ENCODE measurements at places on chromosomes 5 and 9.

DNA sequence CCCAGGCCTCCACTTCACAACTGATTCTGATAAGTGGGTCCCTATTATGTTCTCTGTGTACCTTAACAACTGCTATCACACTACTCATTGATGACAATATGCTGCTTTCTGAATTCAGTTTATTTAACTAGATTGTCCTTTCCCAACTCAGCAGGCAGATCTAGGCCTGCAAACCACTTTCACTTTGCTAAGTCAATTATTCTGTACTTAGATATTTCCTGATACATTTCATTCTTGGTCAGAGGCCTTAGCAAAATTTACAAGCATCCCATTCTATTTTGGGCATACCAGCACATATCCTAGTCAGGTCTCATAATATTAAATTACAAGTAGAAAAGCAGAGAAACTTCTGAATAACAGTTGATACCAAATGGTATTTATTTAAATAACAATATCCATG, 235.7 kb upstream of the HAPLN1 start:
- DNase-seq, result no peak

- DNase-seq, result no peak
Observed at GRCh38 chr5:30343707-30344106, 849.8 kb upstream of the CDH6 start.

- no peak for DNase-seq
Observed at GRCh38 chr9:74122661-74123060, 374.5 kb upstream of the RORB start.

- DNase-seq, result no peak
Observed at GRCh38 chr5:32589942-32590869, 4.8 kb downstream of the SUB1 start.

DNA sequence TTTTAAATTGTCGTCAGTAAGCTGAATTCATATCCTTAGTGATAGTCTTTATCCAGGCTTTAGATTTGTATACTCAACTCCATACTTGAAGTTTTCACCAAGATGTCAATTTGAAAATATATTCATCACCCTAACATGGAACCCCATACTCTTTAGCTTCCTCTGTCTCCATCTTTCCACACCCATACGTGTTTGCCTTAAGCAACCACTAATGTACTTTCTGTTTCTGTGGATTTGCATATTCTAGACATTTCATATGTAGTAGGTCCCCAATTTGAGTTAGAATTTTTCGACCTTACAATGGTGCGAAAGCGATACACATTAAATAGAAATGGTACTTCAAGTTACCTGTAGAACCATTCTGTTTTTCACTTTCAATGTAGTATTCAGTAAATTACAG, 65.2 kb downstream of the NSD1 start:
- no peak for DNase-seq

GRCh38 chr5:112004867-112005622, 248.1 kb upstream of the NREP start:
- DNase-seq, result no peak

DNA sequence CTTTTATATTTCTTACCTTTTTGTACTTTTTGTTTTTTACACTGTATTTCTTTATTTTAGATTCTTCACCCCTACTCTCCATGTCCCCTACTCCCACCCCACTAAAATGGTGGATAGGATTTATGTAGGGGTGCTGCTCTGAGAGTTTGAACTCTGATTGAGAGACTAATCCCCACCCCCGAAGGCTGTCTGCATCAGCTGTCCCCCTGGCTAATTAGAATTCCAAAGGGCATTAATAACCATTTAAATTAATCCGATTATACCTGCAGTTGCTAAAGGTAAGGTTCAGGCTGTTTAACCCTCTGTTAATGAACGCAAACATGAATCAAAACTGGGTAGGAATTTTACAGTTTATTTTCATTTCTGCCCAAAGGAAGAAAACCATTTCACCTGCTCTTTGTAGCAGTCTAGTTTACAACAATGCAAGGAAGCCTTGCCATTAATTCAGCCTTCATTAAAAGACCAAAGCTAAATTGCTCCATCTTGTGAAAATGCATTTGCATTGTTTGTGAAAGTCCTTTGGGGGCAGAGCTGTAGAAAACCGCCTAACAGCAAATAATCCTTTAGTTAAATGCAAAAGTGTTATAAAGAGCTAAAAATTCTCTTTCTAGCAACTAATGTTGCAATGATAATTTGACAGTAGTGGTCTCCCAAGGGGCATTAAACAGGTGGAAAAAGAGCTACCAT, 71.2 kb downstream of the ZCCHC7 start:
- no peak for DNase-seq

DNA sequence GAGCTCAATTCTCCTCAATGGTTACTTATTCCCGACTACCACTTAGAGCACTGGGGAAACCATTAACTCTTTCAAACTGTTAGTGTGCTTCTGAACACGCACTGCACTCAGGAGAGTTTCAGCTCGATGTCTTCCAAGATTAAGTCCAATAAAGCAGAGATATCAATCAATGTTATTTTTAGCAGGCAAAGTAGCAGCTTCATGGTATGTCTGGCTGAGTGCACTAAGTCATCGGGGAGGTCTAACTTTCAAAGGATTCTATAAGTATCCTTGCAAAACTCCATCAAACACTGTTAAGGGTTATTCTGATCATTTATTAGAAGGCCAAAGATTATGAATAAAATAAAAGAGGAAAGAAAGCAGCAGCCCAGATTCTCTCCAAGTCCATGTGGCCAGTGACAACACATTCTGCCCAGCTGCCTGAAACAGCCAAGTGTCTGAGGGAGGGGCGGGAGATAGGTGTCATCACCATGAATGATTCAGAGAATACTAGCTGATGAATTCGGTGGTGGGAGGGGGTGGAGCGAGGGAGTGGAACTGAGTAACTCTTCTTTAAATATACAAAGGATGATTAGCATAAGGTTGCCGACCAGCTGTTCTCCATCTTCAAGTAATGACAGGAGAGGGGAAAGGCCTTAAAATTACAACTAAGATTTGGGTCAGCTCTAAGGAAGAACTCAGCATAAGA, 21.3 kb downstream of the NREP start:
- DNase-seq, result no peak

- DNase-seq, result no peak
Observed at GRCh38 chr5:15748266-15748665, 248.3 kb downstream of the FBXL7 start.

DNA sequence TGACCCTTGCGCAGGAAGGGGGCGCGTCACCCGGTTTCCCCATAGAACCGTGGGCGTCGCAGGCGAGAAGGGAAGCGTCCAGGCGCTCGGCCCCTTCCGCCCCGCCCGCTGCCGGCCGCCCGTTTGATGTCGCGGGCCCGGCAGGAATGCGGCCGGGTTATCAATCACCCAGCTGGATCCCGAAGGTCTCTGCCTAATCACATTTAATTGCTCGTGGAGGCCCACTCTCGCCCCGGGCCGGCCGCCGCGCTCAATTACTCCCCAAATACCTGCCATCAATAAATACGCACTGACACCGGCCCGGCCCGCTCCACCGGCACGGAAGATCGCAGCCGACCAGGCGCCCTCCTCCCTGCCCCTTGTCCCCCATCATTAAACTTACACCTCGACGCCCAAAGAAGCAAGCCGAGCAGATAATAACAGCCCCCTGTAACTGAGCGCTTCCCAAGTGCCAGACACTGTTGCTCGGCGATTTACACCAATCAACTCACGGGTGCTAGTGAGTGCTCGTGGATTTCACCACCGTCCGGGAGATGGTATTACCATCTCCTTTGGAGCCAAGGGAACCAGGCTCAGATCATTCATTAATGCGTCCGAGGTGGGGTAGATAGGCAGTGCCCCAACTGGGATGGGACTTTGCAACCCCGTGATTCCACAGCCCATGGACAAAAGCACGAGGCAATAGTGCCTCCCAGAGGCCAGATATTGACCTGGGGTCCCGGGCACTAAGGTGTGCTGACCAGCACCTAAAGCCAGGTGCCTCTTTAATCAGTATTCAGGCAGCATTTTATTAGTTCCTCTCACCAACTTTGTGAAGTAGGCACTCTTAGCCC, 11.3 kb downstream of the MSX2 start:
- no peak for DNase-seq

GRCh38 chr5:140214831-140215230, 39.8 kb downstream of the CYSTM1 start:
- no peak for DNase-seq

DNA sequence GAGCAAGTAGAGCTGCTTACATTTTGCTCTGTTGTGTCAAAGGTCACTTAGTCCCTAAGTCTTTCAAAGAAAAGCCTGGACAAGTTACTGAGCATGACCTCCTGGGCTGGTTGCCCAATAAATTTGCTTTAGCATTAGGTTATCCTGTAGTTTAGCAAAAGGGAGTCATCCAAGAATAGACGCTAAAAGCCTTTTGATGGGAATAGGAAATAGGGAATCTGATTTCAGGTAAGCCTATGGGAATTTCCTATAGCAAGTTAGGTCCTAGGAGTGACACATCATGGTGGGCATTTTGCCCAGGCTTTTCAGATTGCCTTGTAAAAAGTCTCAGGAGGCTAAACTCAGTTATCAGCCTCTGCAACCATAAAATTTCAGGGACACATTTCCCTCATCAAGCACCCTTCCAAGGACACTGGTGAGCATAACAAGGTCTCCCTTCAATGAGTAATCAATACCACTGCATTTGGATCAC, 67.6 kb upstream of the RANBP3L start:
- DNase-seq, result no peak

GRCh38 chr9:134363450-134363849, 37.2 kb downstream of the RXRA start:
- no peak for DNase-seq

- DNase-seq, result no peak
Observed at GRCh38 chr5:133942614-133943474, 25.6 kb downstream of the C5orf15 start.

DNA sequence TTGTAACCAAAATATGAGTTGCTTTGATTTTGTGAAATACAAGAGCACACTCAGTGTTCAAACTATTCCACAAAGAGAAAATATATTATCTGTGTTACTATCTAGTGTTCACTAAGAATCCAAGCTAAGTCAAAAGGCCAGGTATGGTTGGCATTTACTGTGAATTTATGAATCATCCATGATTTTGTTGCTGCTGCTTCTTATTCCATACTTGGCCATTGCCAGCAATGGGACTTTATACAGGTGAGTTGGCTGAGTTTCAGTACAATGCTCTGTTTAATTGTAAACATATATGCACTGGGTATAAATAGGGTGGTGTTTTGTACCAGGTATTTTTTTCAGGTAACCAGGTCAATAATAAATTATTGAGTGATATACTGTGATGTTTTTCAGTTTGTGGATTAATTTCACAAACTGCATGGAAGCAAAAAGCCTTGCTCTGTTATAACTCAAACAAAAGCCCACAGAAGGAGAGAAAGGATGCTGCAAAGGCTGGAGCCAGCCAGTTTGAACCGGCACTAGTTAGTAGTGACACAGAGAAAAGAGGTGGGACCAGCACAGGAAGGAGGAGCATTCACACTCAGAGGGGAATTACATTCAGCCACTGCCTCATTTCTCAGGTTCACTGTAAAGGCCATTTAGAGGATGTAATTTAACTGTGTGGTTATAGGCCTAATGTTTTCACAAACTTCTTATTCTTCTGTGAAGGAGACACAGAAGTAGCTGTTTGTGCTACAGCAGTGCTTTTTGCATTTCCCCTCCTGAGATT, 381.8 kb downstream of the ADGRV1 start:
- no peak for DNase-seq

DNA sequence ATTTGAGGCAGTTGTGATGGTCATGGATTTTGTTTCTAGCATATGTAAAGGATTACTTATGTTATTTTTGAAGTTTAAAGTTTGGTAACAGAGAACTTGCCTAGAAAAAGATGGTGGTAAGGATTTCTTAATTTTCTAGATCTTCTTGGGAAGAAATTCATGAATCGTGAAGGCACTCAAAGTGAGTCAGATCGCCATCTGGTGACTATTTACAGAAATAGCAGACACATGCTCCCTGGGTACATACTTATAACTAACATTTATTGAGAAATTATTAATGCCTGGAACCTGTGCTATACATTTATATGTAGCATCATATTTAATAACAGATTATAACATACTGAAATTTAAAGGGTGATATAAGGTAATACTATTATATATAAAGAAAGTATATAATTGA, 299.7 kb downstream of the IZUMO3 start:
- no peak for DNase-seq

- no peak for DNase-seq
Observed at GRCh38 chr5:61311836-61312808, 19.9 kb upstream of the ZSWIM6 start.

DNA sequence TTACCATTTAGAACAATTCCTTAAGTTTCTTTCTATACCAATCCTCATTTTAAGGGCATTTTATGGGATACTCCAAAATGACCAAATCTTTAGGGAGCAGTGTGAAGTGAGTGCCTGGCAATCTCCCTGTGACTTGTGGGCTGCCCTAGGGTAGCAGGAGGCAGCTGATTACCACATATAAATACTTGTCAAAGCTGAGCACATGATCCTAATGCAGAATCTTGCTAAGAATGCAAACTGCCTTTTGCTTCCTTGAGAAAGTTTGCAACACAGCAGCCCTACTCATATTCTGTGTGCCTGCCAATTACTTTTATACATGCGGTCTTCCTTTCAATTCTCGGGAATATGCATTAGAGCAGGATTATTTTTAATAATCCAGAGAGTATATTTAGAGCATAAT, 18.2 kb upstream of the NREP start:
- DNase-seq, result no peak

- DNase-seq, result no peak
Observed at GRCh38 chr5:31169379-31169778, 24.1 kb upstream of the CDH6 start.

DNA sequence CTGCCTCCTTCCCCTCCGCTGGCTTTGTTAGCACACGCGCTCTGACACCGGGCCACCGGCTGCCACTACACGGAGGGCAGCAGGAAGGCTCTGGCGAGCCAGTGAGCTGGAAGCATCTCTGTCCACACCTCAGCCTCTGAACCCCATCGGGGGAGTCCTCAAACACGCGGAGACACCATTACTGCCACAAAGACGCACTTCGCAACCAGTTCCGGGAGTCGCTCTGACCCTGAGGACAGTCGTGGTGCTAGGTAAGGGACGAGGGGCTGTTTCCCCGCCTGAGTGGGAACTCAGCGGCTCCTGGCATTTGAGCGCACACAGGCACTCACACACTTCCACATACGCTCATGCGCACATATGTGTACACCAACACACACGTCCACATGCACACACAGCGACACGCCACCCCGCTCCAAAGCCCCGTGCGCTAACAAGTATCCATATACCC, 160.0 kb downstream of the C9orf152 start:
- DNase-seq, result no peak

- no peak for DNase-seq
Observed at GRCh38 chr9:116809656-116810055, 122.6 kb downstream of the TRIM32 start.

DNA sequence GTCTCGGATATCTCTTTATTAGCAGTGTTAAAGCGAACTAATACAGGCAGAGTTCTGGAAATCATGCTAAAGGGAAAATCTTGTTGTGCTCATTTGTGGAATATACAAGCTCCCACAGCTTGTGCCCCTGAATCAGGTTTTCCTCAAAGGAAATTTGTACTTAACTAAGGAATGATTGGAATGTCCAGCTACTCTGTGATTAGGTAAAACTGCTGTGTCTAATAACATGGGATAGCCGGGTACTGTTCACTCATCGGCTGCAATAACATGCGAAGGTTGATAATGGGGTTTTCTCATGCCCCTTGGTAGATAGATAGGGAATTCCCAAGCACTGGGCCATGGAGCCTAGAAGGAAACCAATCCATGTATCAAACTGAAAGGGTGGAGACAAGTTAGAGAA, 306.7 kb downstream of the NR2F1-AS1 start:
- no peak for DNase-seq
